ENCODE measurements at places on chromosomes 2 and 18. TPM values are rescaled to one million over a fixed set of nuclear protein-coding genes. Genes with fewer than 3 reads are reported as not detected.

Gene NYAP2
- not detected for total RNA-seq

DNA sequence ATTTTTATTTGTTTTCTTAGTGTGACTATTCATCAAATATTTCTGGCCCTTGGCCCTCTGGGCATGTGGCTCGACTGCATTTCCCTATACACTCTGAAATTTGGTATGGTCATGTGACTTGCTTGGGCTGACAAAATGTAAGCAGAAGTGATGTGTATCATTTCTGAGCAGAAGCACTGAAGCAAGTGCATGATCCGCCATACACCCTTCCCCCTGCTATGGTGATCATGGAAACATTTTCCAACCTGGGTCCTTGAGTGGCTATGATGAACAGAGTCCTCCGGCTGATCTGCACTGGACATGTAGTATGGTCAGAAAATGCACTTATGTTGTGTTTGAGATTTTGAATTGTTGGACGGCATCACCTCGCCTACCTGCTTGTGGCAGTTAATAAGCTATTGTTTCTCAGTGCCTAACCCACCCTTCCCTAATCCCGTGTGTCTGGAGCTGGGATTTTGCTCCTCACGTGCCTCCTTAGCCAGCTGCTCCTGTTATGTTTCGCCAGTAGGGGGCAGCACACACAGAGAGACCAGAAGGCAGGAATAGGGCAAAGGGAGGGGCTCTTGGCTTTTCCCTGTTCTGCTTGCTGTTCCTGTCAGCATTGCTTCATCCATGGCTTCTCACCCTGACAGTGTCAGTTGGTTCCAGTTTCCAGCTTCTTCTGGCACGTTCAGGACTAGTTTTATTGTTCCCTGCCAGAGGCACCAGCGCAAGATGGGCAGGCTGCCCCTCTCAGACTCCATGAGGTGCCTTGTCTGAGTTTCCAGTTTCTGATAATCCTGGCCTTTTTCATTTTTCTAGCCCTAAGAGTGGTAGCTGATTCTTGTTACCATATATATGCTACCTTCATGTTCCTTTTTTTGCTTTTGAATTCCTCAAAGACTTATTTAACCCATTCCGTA is 207.4 kb downstream of the ARL6IP6 start:
- peak; percentile 90 for DNase-seq
- H3K36me3 ChIP-seq, result no peaks in the 10 kb centered on the region

DNA sequence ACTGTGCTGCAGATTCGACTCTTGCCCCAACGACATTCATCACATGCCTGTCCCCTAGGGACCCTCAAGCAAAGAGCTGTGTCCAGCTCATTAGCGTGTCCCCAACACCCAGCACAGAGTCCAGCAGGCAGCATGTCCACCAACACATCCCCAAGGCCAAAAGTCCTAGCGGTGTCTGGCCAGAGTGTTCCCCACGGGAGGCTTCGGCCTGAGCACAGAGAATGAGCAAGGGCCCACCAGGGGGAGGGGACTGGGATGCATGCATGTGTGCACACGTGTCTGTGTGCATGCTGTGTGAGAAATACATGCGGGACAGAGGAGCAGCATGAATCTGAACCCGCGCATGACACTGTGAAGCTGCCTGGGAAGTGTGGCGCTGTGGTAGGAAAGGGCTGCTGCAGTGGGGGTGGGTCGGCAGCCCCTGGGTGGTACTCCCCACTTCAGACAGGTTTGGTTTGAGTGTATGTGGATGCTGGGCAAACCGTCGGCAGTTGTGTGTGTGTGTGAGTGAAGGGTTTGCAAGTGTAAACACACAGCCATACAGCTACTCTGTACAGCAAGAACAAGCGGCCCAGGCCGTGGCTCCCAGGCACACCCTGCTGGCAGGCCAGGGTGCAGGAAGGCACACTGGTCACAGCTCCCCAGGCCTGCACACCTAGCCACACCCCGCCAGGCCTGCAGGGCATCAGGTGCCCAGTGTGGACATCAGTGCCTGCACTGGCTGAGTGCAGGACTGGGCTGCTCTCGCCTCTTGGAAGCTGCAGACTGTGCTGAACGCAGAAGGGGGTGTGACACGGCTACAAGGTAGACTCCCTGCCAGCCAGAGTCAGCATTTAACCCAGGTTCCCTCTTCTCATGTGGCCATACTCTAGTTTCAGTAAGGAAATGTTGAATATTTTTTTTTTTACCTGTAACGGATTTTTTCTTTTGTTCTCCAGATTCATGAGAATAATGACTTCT is 19.5 kb upstream of the HES6 start:
- no peak for DNase-seq
- H3K27ac ChIP-seq, result no peak overlapping the region
- H3K4me3 ChIP-seq, result no peak overlapping the region

GRCh38 chr2:12980817-12981216 is 264.1 kb downstream of the TRIB2 start:
- H3K4me3 ChIP-seq, result no peak overlapping the region
- H3K27me3 ChIP-seq, result no peaks in the 10 kb centered on the region
- no peaks in the 10 kb centered on the region for H3K36me3 ChIP-seq
- no peak overlapping the region for H3K27ac ChIP-seq
- H3K4me1 ChIP-seq, result peaks cover 30% of the 10 kb centered on the region

DNA sequence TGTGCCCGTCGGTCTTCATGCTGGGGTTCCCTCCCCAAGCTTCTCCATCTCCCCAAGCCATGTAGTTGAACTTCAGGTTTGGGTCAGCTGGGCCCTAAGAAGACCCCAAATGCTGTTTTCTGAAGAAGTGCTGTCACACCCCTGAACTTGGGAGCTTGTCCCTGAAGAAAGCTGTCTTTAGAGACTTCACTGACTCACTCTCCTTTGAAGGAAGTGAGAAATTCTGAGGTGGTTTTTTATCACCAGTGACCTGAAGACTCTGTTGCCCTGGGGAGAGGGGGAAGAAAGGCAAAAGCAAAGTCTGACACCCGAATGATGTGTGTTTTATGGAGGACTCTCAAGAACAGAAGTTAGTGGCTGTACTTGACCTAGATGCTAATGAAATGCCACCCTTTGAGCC is 83.6 kb upstream of the BCL2L11 start:
- H3K27me3 ChIP-seq, result no peaks in the 10 kb centered on the region
- H3K4me3 ChIP-seq, result no peak overlapping the region
- no peaks in the 10 kb centered on the region for H3K4me1 ChIP-seq

- H3K36me3 ChIP-seq, result no peaks in the 10 kb centered on the region
- peaks cover 6% of the 10 kb centered on the region for H3K4me1 ChIP-seq
- DNase-seq, result peak; percentile 88
- H3K4me3 ChIP-seq, result peak overlapping the region; percentile 62
- H3K27ac ChIP-seq, result no peak overlapping the region
Observed at GRCh38 chr2:176140513-176141317, 10.6 kb upstream of the HOXD4 start.

DNA sequence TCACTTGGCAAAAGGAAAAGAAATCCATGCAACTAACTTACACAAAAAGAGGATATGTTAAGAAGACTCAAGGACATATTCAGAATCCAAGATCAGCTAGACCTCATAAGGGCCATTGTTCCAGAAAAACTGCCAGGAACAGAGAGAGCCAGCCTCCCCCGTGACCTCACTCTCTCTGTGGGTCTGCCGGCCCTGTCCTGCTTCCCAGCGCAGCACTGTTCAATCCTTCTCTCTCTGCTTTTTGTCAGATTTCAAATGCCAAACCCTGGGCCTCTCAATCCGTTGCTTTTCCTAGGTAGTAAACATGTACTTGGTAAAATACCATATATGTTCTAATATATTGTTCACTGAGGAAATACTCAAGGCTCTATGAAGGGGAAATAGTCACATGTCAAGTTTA is 40.0 kb upstream of the ACKR3 start:
- no peak overlapping the region for H3K27ac ChIP-seq
- no peaks in the 10 kb centered on the region for H3K4me1 ChIP-seq
- H3K27me3 ChIP-seq, result no peaks in the 10 kb centered on the region
- DNase-seq, result no peak
- H3K4me3 ChIP-seq, result no peak overlapping the region

GRCh38 chr2:142944264-142944663 is 66.8 kb downstream of the KYNU start:
- peaks cover 9% of the 10 kb centered on the region for H3K4me1 ChIP-seq
- H3K4me3 ChIP-seq, result no peak overlapping the region
- DNase-seq, result no peak
- H3K27ac ChIP-seq, result no peak overlapping the region
- H3K36me3 ChIP-seq, result peaks cover 14% of the 10 kb centered on the region

- no peak overlapping the region for H3K27ac ChIP-seq
- H3K27me3 ChIP-seq, result no peaks in the 10 kb centered on the region
- no peak for DNase-seq
- H3K4me1 ChIP-seq, result peaks cover 23% of the 10 kb centered on the region
Observed at GRCh38 chr2:142544173-142544572, 333.3 kb upstream of the KYNU start.

- H3K4me1 ChIP-seq, result peaks cover 24% of the 10 kb centered on the region
- no peak overlapping the region for H3K27ac ChIP-seq
Observed at GRCh38 chr2:216775043-216775453, 79.7 kb upstream of the IGFBP5 start.

Data from WTC11 (cell line).